ENCODE measurements at places on chromosomes 7 and 10.

DNA sequence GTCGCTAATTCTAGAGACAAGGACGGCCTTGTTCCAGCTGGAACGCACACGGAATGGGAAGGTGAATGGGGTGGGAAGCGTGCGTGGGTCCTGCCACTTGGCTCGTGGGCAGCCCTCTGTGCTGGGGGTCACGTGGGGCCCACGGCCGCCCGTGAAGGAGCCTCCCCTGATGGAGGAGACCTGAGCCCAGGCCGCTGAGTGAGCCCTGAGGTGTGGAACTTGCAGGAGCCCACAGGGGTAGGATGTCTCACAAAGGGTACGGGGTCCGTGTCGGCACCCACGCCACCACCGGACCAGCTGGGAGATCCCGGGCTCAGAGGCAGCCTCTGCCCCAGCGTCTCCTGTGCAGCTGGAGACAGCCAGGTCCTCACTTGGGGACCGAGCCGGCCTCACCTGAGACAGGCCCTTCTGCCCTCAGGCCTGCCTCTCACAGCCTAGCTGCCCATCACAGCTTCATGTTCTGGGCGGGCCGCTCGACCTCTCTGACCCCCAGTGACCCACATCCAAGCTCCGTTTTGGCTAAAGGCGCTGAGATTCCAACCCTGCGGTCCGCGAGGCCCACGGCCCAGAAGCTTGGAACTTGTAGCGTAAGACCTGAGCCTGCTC, 84.8 kb downstream of the FOXL3 start:
- DNase-seq = no peak

GRCh38 chr10:102744374-102745051, 765 bp downstream of the WBP1L start:
- DNase-seq = no peak

DNA sequence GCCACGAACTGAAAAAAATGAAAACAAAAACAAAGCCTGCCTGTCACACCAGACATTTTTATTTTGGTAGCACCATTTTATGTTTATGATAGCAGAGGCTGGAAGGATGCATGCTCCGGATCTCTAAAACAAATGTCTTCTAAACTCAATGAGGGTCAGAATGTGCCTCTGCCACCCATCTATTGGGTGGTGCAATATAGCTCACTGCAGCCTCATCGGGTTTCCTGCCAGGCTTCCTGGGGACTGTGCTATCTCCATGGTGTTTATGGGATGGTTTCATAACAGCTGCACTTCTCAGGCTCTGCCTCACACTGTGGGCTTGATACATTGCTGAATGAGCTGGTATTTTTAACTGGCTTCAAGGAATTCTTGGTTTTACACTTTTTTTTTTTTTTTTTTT, 94.4 kb downstream of the ITIH5 start:
- no peak for DNase-seq

GRCh38 chr7:157517782-157518513, 181.1 kb downstream of the DNAJB6 start:
- DNase-seq = no peak

GRCh38 chr10:80443531-80443974, 10.6 kb upstream of the TSPAN14 start:
- no peak for DNase-seq

Measured in fibroblast of skin of right quadriceps (primary cell).